ENCODE measurements at places on chromosomes 16 and 17.

DNA sequence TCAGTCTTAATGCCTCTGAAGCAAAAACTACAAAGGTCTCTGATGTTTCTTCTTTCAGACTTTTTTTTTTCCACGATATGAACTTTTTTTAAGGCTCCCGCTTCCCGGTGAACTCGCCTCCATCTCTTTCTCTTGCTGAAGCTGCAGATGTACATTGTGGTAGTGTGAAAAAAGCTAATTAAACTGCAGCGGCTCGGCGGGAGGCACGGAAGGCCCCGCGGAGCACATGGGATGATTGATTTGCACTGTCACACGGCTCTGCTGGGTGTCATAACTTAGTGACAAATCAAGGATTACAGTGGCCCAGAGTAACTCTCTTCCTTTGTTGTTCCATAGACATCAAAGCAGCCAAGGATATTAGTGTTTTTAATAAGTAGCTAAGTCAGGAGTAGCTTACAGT is 196.3 kb downstream of the AXIN2 start:
- no peak for DNase-seq

DNA sequence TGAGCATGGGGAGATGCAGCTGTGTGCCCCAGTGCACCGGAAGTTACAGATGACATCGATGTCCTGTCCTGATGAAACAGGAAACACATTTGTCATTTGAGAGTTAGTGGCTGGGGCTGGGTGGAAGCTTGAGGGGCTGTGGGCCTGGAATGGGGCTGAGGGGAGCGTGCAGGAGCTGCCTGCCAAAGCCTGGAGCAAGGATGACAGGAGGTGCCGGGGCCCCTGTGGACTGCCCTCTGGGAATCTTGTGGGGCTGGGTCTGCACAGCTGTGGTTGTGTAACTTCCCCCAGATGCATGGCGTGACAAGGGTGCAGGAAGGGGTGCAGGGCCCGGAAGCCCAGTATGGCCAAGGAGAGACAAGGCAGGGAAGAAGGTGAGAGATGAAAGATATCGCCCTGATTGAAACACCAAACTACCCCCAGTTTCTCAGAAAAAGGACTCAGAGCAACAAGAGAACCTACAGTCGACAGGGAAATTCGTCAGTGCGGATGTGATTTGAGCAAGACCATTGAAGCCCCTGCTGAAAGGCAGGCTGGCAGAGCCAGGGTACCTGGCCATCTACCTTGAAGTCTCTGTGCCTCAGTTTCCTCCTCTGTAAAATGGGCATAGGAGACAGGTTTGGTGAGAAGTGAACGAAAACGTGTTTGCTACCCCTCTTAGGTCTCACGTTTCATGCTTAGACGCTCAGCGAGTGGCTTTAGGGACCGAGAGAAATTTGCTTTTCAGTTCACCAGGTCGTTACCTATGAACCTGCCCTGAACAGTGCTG is 8.8 kb downstream of the MMP25 start:
- peak; percentile 58 for DNase-seq

DNA sequence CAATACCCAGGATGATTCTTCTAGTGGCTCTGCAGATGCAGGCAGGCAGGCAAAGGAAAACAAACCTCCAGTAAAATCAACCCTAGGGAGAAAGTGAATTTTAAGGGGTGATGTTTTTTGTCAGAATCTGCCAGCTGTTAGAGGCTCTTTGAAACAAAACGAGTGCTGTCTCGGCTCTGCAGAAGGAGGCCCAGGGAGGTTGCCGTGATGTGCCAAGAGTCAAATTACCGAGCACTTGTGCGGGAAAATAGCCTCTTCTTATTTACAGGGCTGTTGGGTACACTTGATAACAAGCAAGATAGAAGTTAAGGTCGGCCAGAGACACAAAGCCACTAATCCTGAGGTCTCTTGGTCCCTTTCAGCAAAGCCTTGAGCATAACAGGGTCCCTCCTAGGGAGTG is 68.9 kb upstream of the EEF2KMT start:
- no peak for DNase-seq

DNA sequence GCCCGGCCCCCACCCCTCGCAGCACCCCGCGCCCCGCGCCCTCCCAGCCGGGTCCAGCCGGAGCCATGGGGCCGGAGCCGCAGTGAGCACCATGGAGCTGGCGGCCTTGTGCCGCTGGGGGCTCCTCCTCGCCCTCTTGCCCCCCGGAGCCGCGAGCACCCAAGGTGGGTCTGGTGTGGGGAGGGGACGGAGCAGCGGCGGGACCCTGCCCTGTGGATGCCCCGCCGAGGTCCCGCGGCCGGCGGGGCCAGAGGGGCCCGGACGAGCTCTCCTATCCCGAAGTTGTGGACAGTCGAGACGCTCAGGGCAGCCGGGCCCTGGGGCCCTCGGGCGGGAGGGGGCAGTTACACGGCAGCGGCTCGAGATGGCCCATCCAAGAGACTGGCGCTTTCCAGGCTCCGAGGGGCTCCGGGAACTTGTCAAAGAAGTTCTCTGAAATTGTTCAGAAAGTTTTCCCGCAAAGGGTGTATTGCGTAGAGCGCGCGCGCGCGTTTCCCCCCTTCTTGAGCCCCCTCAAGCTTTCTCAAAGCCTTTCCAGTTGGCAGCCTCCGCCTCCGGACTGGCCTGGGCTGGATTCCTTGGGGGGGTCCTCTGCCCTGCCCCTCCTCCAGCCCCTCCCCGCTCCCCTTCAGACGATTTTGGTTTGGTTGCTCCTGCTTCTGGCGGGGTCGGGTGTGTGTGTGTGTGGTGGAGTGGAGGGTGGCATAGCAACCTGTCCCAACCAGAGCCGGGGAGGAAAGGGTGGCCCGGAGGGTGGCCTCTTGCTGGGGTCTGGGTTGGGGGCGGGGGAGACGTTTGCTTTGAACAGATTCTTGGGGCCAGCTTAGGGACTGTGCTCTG is 504 bp downstream of the ERBB2 start:
- DNase-seq: no peak

GRCh38 chr17:57665696-57666095 is 79.4 kb downstream of the CCDC182 start:
- DNase-seq: no peak

- DNase-seq: no peak
Measured at GRCh38 chr16:66905633-66906539, 12.8 kb downstream of the CDH16 start.

GRCh38 chr16:24073321-24073720 is 182.8 kb upstream of the CACNG3 start:
- no peak for DNase-seq

DNA sequence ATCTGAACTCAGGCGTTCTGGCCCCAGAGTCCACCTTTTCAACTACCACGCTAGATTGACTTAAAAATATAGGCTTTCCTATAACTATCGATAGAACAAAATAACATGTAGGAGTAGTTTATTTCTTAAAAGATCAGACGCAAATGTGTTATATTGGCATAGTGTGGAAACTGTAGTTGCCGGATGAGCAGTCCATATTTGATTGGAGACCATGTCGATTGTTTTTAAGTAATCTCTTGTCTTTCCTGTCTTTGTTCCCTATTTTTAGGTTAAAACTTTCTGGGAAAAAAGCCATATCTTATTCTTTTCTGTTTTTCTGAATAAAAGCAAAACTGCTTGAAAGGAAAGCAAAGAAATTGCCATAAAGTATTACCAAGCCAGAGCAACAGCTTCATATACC is 53.1 kb downstream of the GAN start:
- DNase-seq: no peak

DNA sequence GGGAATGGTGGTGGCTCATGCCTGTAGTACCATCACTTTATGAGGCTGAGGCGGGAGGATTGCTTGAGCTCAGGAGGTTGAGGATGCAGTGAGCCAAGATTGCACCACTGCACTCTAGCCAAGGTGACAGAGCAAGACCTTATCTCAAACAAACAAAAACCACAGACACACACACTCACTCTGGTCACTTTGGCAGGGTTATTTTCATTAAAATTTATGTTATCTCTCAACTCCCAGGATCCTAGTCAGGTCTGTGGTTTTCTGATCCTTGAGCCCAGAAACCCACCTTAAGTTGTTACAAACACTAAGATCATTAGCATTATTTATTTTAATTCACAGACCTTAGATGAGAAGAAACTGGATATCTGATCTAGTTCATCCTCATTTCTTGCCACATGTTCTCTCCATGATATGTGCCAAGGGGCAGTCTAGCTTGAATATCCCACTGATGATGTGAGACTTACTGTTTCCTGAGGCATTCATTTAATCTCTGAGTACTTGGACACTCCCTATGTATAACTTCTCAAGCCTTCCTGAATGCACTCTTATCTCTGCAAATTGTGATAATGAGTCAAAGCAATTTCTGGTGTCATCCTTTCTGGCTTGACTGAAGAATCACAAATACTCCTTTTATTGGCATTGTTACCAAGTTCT is 9.6 kb downstream of the ABHD15 start:
- no peak for DNase-seq

Measured in KG1 (cell line).